ENCODE measurements at places on chromosomes 4 and X.

DNA sequence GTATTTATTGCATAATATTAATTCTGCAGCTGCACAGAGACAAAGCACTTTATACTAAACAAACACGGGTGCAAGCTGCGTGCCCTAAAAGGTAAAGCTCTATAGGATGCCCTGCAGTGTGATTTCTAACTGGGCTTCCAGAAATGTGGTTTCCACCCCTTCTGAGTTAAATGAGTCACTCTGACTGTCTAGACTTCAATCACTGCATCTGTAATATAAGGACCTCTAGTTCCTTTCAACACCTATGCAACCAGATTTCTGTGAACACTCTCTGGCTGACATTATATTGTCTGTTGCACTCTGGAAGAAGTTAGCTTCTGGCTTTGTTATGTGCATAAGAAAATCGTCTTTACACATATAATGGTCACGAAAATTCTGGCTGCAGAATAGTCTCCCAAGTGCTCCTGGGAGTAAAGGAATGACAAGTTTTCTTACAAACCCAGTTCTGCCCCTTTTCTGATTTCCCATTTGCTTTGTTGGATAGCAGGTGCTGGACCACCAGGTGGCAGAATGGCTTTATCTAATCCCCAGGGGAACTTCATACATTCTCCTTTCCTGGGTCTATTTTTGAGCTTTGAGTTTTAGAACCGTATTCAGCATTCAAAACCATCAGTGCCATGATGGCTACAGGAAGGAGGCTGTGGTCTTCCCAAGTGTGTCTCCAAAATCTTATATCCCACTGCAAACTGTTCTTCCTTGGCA, 842.2 kb downstream of the STIM2 start:
- DNase-seq: no peak

- no peak for DNase-seq
These were observed 74.0 kb upstream of the BCOR start for GRCh38 chrX:40171513-40172400.

GRCh38 chr4:86586626-86587380, 7.3 kb upstream of the PTPN13 start:
- DNase-seq: no peak

- DNase-seq: no peak
These were observed 375.5 kb downstream of the PCDH18 start for GRCh38 chr4:137156807-137157206.

GRCh38 chr4:181646864-181647263, 596.3 kb upstream of the TENM3 start:
- no peak for DNase-seq

GRCh38 chr4:80963051-80963450, 67.5 kb upstream of the BMP3 start:
- no peak for DNase-seq

DNA sequence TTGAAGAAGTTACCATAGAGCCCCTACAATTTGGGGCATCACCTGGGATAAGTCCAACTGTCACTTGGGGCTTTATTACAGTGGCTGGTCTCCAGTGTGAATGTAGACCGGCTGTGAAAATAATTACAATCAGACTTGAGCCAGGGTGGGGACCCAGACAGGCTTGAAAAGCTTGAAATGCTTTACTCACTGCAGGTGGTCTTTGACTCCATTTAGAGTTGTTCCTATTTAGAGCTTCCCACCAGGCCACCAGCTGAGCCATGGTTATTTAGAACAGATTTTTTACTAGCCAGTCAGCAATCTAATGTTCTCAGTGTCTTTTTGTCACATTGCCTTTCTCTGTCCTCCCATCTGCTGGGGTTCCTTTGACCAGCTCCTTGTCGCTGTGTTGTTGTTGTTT, 5.7 kb downstream of the ARHGAP10 start:
- no peak for DNase-seq

DNA sequence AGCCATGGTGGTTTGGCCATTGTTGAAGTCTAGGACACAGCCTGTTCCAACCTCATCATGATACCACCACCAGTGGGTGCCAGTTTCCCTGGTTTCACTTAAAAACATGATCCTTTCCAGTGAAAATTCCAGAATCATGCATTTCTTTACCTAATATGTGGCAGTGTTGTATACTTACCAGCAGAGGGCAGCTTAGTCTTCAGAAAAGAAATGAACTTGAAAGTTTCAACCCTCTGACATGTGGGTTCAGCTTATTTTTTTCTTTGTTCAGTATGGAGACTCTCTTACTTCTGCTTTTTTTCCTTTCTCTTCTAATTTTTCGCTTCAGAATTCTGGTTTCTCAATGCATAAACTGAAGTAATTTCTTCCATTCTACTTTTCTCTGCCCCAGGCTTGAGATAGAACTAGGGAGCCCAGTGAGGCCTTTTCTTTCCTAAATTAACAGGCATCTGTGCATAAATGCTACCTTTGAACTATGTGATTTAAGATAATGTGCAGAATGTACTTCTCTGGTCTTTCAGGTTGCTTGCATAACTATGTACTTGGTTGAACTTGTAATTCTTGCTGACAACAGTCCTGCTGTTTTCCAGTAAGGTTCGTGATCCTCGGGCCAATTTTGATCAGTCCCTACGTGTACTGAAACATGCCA, 10.7 kb downstream of the LIAS start:
- no peak for DNase-seq

DNA sequence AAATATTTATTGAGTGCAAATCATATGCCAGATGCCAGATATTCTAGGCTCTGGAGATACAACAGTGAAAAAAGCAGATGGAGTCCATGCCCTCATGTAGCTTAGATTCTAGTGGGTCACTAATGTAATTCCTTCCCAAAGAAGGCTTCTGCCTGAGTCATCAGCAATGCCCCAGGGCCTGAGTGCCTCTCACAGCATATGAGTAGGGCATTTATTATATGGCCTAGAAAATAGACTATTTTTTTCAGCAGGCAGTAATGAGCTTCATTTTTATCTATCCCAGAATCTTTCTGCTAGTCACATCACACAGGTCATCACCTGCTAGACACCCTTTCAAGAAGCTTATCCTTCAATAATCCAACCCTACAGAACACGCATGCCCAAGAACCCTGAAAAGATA, 22.3 kb downstream of the TMEM31 start:
- DNase-seq: no peak

DNA sequence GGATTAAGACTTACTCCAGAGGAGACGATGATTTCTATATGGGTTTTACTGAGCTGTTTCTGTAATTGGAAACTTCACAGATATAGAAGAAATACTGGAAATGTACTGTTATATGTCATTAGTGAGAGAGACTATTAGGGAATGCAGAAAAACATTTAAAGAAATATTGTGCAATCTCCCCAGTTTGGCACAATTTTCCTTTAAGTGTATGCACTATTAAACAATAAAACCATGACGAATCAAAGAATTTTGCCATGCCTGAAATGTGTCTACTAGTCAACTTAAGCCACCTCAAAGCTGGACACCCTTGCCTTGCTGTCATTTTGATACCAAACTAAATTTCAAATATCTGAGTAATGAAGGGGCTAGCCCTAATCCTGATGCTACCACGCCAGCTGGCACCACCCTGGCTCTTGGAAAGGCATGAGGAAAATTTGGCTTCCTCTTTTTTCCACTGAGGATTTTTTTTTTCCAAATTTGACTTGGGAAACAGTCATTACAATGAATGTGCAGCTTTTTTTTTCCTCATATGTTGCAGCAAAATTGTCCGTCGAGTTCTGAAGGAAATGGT, 36.1 kb downstream of the MTTP start:
- DNase-seq: no peak

- DNase-seq: no peak
These were observed 7.8 kb downstream of the YTHDC1 start for GRCh38 chr4:68342134-68342533.

- DNase-seq: no peak
These were observed 15.6 kb upstream of the TMPRSS11F start for GRCh38 chr4:68145261-68145660.

DNA sequence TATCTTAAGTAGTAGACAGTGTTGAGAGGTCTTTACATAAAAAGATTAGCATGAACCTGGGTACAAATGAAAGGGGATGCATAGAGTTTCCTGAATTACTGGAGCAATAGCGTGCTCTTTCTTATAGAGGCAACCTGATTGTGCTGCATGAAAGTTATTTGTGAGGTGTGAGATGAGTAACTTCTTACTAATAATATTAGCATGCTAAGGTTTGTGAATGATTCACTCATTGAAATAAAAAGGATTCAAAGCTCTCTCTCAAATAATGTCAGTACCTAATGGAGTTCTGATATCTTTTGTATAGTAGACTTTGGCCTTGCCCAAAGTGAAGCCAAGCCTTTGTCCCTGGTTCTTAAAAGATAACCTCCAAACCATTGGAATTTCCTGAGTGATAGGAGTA, 131.0 kb upstream of the CXXC4 start:
- DNase-seq: no peak

- DNase-seq: no peak
These were observed 340.3 kb upstream of the GRID2 start for GRCh38 chr4:91963486-91963885.

DNA sequence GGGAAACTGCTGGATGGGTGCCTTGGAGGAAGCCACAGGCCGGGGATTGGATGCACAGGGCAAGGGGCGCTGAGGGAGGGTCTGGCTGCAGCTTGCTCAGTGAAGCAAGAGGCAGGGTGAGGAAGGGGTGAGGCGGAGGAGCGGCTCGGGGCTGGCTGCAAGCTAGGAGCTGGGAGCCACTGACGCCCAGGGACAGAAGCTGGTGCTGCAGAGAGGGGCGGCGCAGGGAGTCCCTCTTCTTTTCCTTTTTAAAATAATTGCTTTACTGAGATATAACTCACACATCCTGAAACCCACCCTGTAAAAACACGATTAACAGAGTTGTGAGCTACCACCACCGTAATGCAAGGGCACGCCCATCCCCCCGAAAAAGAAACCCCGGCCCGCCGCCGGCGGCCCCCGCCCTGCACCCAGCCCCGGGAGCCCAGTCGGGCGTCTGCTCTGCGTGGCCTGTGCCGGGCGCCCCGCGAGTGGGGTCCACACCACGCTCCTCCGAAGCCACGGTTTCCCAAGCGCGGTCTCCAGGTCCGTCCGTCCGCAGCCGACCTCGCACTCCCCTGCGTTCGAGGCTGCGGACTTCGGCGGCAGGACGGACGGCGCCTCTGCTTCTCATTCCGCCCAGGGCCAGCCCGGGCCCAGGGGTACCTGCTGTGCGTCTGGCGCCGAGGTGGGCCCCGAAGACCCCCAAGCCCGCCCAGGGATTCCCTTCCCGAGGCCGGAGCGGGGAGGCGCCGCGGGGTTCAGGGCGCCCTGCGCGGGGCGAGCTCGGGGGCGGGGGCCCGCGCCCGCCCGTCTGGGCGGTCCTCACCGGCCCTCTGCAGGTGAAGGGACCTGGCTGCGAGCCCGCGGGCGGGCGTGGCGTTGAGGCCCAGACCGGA, 866 bp upstream of the UVSSA start:
- peak; percentile 13 for DNase-seq

GRCh38 chr4:66328803-66329574, 658.7 kb upstream of the EPHA5 start:
- DNase-seq: no peak

GRCh38 chrX:73448379-73448778, 1.5 kb downstream of the CDX4 start:
- DNase-seq: no peak

DNA sequence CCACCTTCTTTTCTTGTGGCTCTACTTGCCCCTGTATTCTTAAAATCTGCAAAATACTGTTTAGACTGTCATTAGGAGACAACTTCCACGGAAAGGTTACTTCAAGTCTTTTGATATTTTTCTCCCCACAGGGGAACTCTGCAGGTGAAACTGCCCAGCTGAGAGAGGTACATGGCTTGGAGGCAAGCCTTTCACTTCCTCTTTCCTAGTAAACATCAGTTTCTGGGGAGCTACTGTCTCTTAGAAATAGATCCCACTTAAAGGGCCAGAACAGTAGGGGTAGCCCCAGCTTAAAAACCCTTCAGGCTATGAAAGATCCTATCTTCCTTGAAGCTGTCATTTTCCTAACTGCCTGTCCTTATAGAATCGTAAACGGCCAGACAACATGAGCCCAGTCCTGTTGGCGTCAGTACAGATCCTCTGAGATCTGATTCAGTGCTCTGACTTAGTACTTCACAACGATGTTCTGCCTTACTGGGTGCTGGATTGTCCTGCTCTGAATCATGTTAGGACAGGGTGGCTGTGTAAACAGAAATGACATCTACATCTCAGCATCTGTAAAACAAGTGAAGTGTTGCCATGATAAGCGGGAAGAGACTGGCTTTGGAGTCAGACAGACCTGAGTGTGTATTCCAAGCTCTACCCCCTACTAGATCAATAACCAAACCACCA, 102.1 kb downstream of the ITIH6 start:
- DNase-seq: no peak

DNA sequence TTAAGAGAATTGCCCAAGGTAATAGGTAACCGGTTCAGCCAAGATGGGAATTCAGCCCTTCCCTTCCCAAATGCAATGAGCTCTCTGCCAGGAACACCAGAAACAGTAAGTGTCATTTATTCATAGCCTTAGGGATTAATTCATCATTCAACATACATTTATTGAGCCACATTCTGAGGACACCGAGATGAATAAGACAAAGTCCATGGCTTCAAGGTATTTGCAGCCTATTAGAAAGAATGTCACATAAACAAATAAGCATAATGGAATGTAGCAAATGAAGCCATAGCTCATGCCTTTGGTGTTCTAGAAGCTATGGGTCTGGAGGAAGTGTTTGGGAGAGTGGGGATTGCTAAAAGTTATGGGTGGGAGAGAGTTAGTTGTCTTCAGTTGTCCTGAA, 6.3 kb upstream of the TAB3 start:
- DNase-seq: no peak

DNA sequence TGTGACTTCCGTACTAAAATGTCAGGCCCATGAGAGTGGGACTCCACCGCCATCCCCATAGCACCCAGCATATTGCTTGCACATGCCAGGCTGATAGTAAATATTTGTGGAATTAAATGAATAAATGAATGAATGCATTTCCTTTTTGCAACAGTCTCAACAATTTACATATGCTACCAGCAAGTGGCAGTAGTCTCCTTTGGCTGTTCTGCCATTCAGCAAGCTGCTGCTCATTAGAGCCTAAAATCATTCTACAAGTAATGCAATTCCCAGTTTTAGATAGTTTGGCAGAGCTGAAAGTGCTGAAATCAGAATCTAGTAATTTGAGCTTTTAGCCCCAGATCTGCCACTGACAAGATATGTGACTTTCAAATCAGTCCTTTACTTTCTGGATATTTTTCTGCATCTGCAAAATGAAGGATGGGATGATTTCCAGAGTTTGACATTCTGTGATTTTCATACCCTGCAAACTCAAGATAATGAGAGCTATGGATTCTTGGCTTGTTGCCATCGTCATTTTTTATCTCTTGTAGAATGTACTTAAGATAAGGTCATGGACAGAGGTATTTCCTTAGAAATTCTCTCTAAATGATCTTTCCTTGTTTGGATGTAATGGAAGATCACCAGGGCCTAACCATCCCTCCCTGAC, 35.7 kb upstream of the INTS6L start:
- no peak for DNase-seq

GRCh38 chrX:120419463-120419862, 49.6 kb downstream of the LAMP2 start:
- no peak for DNase-seq

- DNase-seq: no peak
These were observed 6.7 kb downstream of the IRAK1 start for GRCh38 chrX:154013001-154013421.
